ENCODE measurements at places on chromosomes 5 and 9.

- no peak for DNase-seq
Measured at GRCh38 chr9:33155393-33155792, 11.7 kb downstream of the B4GALT1 start.

DNA sequence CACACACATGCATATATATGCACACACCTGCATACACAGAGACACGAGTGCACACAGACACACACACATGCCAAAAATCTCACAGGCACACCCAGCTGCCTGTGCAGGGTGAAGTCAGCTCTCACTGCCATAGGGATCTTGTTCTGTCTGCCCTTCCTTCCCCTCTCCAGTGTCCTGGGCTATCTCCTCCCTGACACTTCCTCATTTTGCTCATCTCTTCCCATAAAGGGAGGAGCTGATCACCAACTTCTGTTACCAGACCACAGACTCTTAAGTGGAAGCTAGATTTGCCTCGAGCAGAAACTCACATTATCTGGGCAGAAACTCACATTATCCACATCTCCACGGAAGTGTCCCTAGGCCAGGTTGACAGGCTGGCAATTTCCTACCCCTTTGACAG is 28.7 kb downstream of the LCP2 start:
- no peak for DNase-seq

DNA sequence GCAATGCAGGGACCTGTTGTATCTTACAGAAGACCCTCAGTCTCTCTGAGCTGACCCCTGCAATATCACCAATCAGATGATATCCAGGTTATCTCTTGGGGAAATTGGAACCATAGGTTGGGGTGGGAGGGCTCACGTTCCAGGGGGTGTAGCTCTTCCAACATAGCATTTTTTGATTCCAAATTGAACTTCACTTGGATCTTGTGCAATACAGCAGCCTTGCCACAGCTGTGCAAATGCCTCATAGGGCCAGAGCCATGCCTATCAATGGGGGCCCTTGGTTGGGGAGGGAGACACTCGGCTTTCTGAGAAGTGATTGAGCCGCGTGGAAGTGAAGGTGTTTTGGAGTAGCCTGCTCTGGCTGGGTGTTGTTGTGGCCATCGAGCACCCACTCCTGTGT is 117.2 kb upstream of the PITX1 start:
- DNase-seq: no peak

DNA sequence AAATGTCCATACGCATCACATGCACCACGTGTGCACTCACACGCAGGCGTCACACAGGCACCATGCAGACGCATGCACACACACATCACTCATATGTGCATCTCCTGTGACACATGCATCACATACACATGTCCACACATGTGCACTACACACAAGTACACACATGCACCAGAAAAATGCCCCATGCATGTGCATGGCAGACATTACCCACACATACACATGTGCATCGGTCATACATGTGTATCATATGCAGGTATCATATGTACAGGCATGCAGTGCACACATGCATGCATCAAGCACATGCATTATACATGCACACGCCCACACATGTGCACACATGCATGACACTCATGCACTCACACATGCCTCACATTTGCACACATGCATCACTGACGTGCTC is 26.1 kb downstream of the ADAMTS2 start:
- DNase-seq: no peak

DNA sequence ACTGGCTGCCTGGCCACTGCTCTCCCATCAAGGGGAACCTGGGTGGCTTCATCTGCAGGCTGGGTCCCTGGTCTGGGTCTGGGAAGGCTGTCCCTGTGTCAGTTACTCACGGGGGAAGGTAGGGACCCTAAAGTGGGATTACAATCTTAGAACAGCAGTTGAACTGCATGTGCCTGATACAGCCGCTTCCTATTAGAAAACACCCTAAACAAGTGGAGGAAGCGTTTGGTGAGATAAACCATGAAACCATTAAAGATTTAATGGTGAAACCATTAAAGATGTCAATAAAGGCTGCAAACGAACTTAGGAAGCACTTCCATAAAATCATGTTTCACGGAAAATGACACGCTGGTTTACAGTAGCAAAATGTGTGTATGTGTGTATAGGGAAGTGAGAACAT is 2.5 kb upstream of the GFI1B start:
- no peak for DNase-seq

DNA sequence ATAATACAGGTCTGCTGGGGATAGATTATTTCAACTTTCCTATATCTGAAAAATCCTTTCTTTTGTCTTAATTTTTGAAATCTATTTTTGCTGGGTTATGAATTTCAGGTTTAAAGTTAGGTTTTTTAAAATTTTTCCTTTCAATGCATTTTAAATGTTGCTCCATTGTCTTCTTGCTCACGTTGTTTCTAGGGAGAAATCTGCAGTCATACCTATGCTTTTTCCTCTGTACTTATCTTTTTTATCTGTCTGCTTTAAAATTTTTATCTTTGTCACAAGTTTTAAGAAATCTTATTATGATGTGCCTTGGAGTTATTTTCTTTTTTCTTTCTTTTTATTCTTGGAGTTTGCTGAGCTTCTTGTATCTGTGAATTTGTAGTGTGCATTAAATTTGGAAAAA is 412.0 kb upstream of the KIF2A start:
- no peak for DNase-seq

DNA sequence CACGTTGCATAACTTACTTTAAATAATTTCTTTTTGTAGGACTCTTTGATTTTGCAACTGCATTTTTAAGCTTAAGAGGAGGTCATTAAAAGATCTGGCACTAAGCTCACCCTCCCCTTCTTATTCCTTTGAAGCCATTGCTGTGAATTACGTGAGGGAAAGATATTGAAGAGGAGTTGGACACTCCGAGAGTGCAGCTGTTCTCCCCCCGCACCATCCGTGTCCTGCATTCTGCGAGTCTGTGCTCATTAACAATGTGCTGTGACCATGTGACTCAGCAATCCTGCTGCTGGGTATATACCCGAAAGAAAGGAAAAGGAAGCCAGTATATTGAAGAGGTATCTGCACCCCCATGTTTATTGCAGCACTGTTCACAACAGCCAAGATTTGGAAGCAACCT is 40.0 kb downstream of the NXNL2 start:
- no peak for DNase-seq

GRCh38 chr9:96449523-96449844 is 485 bp upstream of the HABP4 start:
- no peak for DNase-seq

GRCh38 chr5:126098330-126099017 is 324.7 kb upstream of the GRAMD2B start:
- DNase-seq: no peak

DNA sequence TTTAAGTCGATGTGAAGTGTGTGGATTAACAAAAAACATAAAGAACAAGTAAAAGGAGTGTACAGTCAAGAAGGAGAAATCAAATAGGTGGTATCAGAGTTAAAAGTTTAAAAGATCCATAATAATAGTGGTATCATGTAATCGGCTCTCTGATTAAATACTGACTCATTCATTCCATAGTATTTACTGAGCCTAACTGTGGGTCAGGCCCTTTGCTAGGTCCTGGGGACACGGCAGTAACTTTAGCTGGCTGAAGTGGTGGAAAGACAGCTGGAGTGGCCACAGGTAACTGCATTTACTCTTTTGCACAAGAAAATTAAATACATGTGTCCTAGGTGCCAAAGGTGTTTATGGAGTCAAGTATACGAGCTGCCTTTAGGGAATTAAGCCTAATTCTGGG is 124.0 kb downstream of the GNAQ start:
- DNase-seq: no peak

- no peak for DNase-seq
Measured at GRCh38 chr5:112977440-112977861, 853 bp downstream of the DCP2 start.

DNA sequence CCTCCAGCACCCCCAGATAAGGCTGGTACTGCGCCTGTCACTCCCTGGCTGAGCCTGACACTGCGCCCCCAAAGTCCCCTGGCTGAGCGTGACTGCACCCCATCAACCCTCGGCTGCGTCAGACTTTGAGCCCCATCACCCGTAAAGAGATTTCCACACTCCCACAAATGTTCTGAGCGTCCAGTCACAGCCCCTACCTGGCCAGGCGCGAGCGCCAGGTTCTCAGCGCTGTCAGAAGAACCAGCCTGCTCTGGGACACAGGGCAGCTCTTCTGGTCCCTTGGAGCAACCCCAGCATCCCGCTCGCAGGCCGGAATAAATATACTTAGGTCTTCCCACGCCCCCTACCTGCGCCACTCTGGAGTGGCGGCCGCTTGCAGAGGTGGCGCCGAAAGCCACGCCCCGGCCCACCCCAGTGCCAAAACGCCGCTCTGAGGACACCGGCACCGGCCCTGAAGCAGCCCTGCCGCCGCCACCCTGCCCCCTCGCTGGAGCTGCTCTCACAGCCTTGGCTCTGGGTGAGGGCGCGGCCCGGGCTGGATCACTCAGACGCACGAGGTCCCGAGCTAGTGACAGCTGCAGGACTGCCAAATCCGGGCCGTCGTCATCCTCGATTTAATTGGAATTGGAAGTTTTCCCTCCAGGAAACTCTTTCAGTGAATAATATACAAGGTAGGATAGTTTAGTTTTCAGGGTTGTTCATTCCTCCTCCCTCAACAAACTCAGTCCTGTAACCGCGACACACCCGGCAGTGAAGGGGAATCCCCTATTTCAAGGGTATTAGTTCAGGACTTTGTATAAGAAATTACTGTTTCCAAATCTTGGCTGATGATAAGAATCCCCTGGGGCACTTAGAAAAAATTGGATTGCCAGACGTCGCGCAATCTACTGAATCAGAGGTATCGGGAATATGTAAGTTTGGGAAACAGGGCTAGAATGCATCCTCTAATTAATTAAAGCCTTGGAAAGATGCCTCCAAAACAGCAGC is 1.2 kb upstream of the CEMIP2 start:
- peak; percentile 96 for DNase-seq

DNA sequence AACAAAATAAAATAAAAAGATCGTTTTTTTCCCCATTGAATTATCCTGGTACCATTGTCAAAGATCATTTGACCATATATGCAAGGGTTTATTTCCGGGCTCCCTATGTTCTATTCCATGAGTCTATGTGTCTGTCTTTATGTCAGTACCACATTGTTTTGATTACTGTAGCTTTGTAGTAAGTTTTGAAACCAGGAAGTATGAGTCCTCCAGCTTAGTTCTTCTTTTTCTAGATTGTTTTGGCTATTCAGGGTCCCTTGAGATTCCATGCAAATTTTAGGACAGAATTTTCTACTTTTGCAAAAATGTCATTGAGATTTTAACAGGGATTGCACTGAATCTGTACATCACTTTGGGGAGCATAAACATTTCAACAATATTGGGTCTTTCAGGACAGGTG is 18.7 kb upstream of the EEIG1 start:
- DNase-seq: no peak

GRCh38 chr5:178576591-178577351 is 13.4 kb downstream of the COL23A1 start:
- no peak for DNase-seq

DNA sequence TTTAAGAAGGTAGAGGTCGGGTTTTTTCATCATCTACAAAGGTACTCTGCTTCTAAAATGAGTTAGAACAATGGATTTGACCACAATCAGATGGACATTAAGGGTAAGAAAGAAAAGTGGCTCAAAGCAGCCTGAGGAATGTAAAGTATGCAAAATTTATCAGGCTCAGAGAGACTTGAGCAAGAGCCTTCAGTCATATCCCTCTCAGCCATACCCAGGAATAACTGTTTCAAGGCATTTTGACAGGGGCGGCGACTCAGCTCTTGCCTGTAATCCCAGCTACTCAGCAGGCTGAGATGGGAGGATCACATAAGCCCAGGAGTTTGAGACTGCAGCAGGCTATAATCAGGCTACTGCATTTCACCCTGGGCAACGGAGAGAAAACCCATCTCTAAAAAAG is 38.8 kb upstream of the ANXA2R start:
- DNase-seq: no peak

DNA sequence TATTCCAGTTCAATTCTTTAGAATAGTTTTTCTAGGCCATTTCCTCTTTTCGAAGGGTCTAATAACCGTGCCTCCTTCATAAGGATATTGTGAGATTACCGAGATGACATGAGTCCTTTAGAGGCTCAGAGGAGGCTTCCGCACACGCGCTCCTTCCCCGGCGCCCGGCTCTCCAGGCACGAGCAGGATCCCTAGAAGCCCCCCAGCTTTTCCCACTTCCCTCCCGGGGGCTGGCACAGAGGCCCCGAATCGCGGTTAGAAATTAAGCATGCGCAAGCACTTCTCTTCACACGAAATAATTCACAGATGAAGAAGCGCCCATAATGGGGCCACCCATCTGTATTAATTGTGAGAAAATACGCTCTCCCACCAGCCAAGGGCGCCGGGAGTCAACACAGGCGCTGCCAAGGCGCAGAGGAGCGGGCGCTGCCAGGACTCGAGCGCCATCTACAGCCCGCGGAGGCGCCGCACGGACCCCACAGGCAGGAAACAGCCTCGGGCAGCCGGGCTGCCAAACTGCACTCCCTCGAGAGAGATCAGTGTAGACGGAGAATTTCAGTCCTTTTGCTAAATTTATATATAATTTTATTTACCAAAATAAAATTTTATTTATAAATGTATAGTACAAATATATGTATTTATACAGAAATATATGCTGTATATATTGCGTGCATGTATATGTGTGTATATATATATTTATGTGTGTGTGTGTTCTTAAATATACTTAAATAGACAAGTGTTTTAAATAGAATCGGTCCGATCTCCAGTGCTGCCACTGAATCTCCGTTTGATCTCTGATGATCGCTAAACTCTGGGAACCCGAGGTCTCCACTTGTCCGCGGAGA is 258.1 kb upstream of the NFIL3 start:
- peak; percentile 85 for DNase-seq

GRCh38 chr9:68852941-68853340 is 147.9 kb downstream of the PIP5K1B start:
- no peak for DNase-seq

DNA sequence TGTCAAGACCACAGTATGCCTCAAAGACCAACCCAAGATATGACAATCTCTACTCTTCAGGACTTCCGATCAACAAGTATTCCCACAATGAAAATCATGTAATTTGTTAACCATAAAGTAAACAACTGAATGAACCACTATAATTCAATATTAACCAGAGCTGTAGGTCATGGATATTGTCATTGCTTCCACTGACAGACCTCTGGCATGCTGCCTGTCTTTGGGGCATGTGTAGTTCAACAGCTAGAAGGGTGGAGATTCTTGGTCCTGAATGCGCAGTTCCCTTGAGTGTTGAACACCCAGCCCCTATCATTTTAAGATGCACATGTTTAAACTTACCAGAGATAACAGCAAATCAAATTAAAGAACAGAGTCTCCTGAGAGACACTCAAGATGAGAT is 283.0 kb downstream of the CEMIP2 start:
- DNase-seq: no peak

DNA sequence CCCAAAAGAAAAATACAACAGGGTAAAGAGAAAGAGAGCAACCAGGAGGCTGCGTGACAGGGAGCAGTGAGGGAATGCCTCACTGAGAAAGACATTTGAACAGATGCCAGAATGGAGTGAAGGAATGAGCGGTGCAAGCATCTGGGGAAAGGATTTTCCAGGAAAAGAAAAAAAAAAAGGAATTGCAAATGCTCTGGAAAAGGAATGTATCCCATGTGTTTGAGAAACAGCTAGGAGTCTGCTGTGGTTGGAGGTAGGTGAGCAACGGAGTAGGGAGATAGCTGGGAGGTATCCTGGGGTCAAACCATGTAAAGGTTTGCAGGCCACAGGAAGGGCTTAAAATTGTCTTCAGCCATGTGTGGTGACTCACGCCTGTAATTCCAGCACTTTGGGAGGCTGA is 23.6 kb upstream of the CEMIP2 start:
- no peak for DNase-seq

GRCh38 chr5:109898269-109899162 is 208.8 kb downstream of the MAN2A1 start:
- DNase-seq: no peak
